ENCODE measurements at places on chromosomes 7 and 10. TPM values are rescaled to one million over a fixed set of nuclear protein-coding genes. Genes with fewer than 3 reads are reported as not detected.

The CHCHD2 gene
- 613 TPM for total RNA-seq

The DRGX gene
- total RNA-seq = not detected

The IGFBP3 gene
- 101 TPM for total RNA-seq

The LIPF gene
- not detected for total RNA-seq

The FEZF1 gene
- total RNA-seq = not detected

The NXPH1 gene
- not detected for total RNA-seq

- H3K36me3 ChIP-seq = peaks cover 10% of the 10 kb centered on the region
- peak; percentile 84 for DNase-seq
These were observed 74.3 kb upstream of the ASAH2 start for GRCh38 chr10:50325449-50326171.

DNA sequence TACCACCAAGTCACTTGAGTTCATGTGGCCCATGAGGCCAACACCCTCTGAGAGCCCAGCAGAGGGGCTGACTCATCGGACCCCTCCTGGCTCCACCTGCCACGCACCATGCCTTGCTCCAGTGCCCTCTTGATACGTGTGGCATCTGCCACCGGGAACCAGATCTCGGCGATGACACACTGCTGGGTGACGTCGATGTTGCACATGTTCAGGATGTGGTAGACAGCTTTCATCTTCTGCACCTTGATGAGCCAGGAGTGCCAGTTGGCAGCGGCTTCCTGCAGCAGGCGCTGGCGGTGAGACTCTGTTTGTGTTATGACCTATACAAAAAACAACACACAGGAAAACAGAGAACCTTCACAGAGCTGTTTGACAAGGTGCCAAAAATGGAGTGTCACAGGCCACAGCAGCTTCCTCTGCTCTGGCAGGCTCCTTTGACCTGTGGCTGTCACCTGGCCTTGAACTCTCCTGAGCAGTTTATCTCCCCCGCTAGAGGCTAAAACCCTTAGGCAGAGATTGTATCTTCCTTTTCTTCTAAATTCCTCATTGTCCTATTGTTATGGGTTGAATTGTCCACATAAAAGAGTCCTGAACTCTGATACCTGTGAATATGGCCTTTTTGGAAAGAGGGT is 45.2 kb upstream of the TMEM213 start:
- DNase-seq = no peak
- no peak overlapping the region for H3K4me3 ChIP-seq
- H3K27ac ChIP-seq = no peak overlapping the region
- no peaks in the 10 kb centered on the region for H3K27me3 ChIP-seq
- H3K4me1 ChIP-seq = no peaks in the 10 kb centered on the region

DNA sequence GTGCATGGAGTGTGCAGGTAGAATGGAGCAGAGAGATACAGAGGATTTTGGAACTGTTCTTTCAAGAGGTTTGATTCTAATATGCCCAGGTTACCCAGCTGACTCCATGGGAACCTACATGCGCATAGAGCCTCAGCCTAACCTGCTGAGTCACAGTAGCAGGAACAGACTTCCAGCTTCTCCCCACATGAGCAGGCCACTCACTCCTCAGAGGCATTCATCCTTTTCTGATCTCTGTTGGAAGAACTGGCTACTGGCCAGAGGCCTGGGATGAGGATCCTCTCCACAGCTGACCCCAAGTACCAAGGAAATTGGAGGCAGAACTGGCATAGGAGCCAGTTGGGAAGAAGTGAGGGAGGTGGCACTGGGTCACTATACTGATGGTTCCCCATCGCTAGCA is 17.9 kb upstream of the CCSER2 start:
- H3K4me1 ChIP-seq = peaks cover 62% of the 10 kb centered on the region
- no peak overlapping the region for H3K4me3 ChIP-seq
- no peak for DNase-seq

DNA sequence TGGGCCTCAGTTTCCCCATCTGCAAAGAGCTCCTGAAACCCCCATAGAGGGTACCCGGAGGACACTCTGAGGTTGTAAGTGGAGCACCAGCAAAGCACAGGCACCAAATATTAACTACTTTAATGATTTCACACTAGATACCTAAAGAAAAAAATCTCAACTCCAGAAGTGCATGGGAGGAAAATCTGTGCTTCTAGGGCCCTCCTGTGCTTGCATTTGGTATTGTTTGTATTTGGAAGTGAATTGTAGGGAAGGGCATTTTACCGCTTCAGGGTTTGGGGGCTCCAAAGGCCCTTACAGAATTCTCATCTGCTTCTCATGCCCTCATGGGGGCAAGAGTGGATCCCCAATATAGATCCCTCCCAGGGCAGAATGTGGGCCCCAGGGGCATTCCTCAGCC is 22.4 kb upstream of the DRGX start:
- H3K27me3 ChIP-seq = 0 out of 2 replicates have a peak, but pooled peaks cover 8% of the 10 kb centered on the region
- no peaks in the 10 kb centered on the region for H3K4me1 ChIP-seq
- H3K36me3 ChIP-seq = no peaks in the 10 kb centered on the region
- no peak overlapping the region for H3K27ac ChIP-seq
- no peak for DNase-seq
- no peak overlapping the region for H3K4me3 ChIP-seq

GRCh38 chr7:156765901-156766656 is 125.5 kb downstream of the RNF32 start:
- no peak overlapping the region for H3K27ac ChIP-seq
- H3K36me3 ChIP-seq = no peaks in the 10 kb centered on the region
- H3K27me3 ChIP-seq = no peaks in the 10 kb centered on the region
- H3K4me1 ChIP-seq = no peaks in the 10 kb centered on the region
- DNase-seq = no peak

DNA sequence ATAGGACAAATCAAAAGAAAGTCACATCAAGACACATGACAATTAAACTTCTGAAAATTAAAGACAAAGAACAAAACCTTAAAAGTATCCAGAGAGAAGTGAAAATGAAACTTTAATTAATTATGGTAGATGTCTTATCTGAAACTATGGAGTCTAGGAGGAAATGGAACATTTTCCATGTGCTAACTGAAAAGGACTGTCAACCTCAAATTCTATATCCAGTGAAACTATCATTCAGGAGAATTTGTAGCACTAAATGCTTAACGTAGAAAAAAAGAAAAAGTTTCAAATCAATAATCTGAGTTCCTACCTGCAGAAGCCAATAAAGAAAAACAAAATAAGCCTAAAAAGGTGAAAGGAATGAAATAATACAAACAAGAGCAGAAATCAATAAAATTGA is 33.1 kb upstream of the C10orf71 start:
- no peak overlapping the region for H3K4me3 ChIP-seq
- no peak overlapping the region for H3K27ac ChIP-seq
- no peaks in the 10 kb centered on the region for H3K36me3 ChIP-seq
- no peak for DNase-seq

GRCh38 chr10:79477456-79477855 is 32.0 kb upstream of the ZCCHC24 start:
- no peaks in the 10 kb centered on the region for H3K4me1 ChIP-seq
- H3K27me3 ChIP-seq = no peaks in the 10 kb centered on the region
- H3K36me3 ChIP-seq = no peaks in the 10 kb centered on the region
- no peak overlapping the region for H3K27ac ChIP-seq
- no peak for DNase-seq

DNA sequence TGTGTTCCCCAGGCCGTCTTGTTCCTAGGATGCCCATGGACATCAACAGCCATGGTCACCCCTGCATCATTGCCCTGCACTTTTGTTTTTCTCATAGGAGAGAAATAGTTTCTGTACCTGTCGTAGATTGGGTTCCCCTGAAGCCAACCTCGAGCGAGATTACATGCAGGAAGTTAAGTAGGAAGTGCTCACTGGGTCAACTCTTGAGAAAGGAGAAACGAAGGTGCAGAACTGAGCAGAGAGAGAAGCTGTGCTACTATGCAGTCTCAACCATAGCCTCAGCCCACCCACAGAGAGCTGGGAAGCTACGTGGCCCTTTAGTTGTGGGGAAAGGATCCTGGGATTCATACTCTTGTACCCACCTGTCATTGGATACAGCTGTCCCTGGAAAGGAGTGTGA is 165.2 kb downstream of the HERPUD2 start:
- no peaks in the 10 kb centered on the region for H3K4me1 ChIP-seq
- no peak overlapping the region for H3K27ac ChIP-seq
- no peaks in the 10 kb centered on the region for H3K36me3 ChIP-seq
- H3K4me3 ChIP-seq = no peak overlapping the region
- no peaks in the 10 kb centered on the region for H3K27me3 ChIP-seq
- no peak for DNase-seq

DNA sequence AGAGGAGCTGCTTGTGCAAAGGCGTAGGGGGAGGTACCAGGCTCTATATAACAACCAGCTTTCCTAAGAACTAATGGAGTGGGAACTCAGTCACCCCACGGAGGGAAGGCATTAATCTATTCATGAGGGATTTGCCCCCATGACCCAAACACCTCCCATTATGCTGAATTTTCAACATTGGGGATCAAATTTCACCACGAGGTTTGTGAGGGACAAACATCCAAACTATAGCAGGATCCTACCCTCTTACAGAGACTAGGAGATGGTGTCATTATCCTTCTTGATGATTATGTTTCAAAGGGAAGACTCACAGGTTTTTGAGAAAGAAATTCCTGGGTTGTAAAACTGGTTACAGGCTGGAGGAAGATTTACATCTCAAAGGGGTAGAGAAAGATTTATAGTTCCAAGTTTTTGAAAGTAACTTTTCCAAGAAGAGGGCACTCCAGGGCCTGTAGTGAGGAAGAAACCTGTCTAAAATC is 295.0 kb upstream of the DKK1 start:
- no peak overlapping the region for H3K27ac ChIP-seq
- no peak overlapping the region for H3K4me3 ChIP-seq
- H3K27me3 ChIP-seq = no peaks in the 10 kb centered on the region
- no peak for DNase-seq

DNA sequence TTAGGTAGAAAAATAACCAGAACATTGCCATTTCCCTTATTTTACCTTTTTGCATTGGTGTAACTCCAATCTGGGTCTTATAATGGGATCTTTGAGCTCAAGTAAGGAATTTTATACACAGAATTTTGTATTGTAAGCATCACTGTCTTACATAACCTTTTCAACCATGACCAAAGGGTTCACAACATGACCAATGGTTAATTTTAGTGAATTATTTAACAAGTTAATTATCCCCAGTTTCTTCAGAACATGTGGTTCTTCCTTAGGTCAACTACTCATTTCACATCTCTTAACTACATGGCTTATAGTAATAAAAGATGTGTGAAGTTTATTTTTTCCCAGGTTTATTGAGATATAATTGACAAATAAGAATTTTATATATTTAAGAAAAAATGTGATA is 74.2 kb upstream of the RHOBTB1 start:
- H3K4me1 ChIP-seq = no peaks in the 10 kb centered on the region
- no peak overlapping the region for H3K4me3 ChIP-seq
- DNase-seq = no peak
- no peaks in the 10 kb centered on the region for H3K36me3 ChIP-seq

GRCh38 chr7:25823571-25823970 is 328.4 kb upstream of the NFE2L3 start:
- no peaks in the 10 kb centered on the region for H3K4me1 ChIP-seq
- H3K36me3 ChIP-seq = no peaks in the 10 kb centered on the region
- no peak overlapping the region for H3K27ac ChIP-seq
- H3K4me3 ChIP-seq = no peak overlapping the region

DNA sequence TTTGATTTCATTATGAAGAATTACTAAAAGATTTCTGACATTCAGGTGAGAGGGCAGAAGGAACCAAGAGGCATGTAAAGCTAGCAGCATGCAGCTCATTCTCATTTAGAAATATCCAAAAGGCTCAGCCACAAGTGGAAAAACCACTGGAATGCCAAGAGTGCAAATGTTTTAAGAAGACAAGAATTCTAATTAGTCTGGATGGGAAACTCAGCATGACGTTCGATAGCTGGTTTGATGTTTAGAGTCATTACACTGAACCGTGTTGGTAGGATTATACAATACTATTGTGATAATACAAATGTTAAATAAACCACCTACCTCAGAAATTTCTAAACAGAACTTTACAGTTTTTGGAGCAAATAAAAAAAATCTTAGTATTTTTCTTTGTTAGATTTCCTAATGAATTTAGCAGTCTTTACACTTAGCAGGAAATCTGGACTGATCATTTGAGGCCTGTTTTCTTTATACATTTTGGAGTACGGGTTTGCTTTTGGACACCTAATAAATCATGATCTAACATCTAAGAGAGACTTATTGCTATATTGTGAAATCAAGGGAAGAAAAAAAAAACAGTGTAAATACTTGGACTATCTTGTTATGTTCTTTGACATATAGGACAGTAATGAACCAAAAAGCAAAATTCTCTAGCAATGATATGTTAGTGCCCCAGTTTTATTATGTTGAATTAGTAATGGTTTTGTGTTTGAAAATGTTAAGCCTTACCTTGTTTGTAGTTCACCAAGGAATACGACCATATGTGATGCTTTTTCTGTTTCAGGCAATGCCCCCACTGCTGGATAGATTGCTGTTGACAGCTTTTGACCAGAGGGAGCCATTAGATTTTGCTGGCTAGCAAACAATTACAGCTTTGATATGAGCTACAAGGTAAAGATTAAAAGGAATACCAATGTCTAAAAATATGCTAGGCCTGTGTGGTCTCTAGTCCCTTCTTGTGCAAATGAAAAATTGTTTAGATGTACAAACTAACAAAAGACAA is 354.1 kb upstream of the SEMA3A start:
- peak; percentile 74 for DNase-seq
- peaks cover 22% of the 10 kb centered on the region for H3K4me1 ChIP-seq
- no peaks in the 10 kb centered on the region for H3K36me3 ChIP-seq
- no peaks in the 10 kb centered on the region for H3K27me3 ChIP-seq

DNA sequence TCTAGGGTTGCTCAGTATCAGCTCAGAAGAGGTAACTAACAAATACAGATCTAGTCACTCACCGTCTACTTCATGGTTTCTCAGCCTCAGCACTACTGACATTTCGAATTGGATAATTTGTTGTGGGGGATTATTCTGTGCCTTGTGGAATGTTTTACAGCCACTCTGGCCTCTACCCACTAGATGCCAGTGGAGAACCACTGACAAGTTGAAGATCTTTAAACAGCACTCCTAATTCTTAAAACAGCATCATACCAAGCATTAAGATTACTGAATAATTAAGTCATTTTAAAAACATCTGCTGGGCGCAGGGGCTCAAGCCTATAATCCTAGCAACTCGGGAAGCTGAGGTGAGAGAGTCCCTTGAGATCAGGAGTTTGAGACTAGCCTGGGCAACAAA is 82.6 kb downstream of the UPF2 start:
- no peak for DNase-seq
- peaks cover 58% of the 10 kb centered on the region for H3K36me3 ChIP-seq
- H3K4me3 ChIP-seq = no peak overlapping the region
- H3K4me1 ChIP-seq = no peaks in the 10 kb centered on the region
- no peaks in the 10 kb centered on the region for H3K27me3 ChIP-seq

GRCh38 chr10:69491611-69492010 is 40.3 kb downstream of the TSPAN15 start:
- H3K27me3 ChIP-seq = no peaks in the 10 kb centered on the region
- no peak overlapping the region for H3K27ac ChIP-seq
- H3K36me3 ChIP-seq = no peaks in the 10 kb centered on the region

DNA sequence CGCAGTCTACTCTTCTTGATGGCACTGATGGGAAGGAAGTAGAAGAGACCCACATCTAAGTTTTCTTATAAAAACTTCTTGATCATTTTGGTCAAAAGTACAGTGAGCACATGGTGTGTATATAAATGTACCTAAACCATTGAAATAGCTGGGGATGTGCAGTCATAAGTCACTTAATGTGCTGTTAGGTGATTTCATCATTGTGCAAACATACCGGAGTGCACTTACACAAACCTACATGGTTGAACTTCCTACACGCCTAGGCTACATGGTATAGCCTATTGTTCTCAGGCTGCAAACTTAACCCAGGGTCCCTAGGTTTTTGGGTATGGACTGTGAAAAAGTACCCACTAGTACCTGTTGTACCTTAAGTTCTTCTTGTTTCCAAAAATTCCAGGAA is 123.3 kb upstream of the ZNF438 start:
- peaks cover 21% of the 10 kb centered on the region for H3K4me1 ChIP-seq
- H3K27me3 ChIP-seq = no peaks in the 10 kb centered on the region
- H3K27ac ChIP-seq = no peak overlapping the region
- DNase-seq = no peak
- no peak overlapping the region for H3K4me3 ChIP-seq
- H3K36me3 ChIP-seq = no peaks in the 10 kb centered on the region
